RWPE1 (cell line): ENCODE measurements at places on chromosomes 7 and 10.
A peak's percentile ranks its signal among the peaks of the same experiment; 100 is the strongest.

DNA sequence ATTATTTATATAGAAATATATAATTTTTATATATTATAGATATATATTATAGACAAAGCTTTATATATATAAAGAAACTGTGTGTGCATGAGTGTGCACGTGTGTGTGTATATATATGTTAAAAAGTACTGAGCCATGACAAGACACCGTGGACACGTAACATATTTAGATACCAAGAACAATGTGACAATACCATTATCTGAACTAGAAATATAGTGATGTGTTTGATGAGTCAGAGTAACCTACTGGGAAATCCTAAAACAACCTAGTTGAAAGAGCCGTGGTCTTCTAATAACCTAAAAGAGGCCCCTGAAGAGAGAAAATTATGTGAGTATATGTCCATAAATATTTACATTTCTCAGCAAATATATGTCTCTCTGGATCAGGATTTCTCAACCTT, 50.7 kb upstream of the ITGB8 start:
- DNase-seq = no peak

DNA sequence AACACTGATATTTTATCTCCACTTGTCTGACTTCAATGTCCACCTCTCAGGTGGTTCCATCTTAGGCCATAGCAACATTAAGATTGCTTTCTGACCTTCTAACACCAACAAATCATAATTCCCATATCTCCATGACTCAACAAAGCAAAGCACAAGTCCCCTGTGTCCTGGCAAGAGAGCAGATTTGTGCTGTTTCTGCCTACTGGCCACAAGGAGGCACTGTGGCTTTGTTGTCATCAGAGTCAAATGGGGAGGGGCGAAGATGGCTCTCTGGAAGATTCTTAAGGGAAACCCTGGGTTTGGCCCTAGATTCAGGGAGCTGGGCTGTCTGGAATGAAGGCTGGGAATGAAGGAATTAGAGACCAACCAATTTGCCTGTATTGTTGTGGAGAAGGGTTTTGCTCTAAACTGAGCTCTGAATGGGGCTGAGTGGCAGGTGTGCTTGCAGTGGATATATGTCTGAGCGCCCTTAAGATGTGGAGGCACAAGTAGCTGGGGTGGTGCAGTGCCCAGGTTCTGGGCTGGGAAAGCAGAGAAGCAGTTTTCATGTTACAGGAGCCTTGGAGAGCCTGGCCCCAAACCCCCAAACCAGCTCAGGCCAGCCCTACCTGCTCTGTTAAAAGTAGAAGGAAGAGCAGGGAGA, 154.8 kb upstream of the PRSS58 start:
- peak; percentile 5 for DNase-seq

DNA sequence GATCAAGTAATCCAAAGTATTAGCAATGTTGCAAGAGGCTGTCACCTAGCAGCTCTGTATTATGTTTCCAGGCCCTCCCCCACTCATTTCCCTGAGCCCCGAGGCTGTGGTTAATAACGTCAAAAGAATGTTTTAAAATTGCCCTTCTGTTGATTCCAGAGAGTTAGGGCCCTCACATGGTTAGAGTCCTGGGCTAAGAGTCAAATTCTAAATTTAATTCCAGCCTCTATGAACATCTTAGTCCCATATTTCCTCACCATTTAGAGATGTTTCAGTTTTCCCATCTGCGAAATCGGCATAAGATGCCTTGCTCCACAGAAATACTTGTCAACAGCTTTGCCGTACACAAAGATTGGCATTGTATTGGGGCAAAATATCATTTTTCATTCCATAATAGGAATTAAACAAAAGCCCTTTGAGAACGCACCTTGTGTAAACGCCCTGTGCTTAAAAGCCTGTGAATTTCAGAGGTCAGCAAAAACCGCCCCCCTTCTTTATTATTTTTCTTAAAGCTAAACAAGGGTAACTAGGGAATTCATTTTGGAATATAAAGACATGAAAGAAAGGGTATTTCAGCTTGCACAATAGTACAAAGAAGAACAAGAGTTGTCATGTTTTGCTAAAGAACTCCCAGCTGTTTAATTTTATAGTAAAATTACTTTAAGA, 135.8 kb downstream of the ARID5B start:
- peak; percentile 50 for DNase-seq

- no peak for DNase-seq
These were observed 96.2 kb downstream of the LHPP start for GRCh38 chr10:124557648-124558338.

- peak; percentile 31 for DNase-seq
These were observed 48.3 kb downstream of the ZNF783 start for GRCh38 chr7:149310113-149310836.

DNA sequence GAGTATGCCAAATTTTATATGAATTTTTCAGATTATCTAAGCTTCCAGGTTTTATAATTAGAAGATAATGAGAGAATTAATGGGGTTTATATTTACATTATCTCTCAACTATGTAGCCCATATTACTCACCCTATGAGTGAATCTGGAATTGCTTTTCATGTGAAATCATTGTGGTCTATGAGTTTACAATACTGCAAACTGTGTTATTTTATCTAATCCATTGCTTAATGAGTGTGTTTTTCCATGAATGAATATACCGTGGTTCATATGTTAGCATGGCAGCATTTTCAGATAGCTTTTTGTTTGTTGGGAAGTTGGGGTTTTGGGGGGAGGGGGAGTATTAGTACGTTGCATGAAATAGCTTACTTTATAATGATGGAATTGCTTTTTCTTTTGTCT, 44.5 kb downstream of the FGFBP3 start:
- no peak for DNase-seq

- no peak for DNase-seq
These were observed 104.3 kb downstream of the TCERG1L start for GRCh38 chr10:131207176-131207575.

DNA sequence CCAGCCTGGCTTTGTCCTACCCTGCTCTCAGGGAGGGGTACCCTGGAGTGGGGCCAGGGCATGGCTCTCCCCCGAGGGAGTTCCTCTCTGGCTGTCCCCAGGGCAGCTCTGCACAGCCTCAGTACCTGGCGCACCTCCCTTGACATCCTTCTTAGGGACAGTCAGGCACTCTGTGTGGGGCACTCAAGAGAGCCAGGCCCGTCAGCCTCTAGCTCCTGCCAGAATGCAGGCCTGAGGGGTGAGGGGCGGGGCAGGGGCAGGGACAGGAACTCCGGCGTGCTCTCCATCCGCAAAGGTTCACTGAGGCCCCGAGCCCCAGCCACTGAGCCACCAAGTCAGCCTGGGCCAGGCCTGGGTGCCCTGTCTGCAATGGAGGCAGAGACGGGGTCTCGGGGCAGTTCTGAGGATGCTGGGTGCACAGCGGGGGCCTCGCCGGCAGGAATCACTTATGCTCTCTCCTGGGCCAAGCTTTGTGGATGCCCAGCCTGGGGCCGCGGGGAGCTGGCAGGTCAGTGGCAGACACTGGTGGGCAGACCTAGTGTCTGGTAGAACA, 10.1 kb downstream of the LIMK1 start:
- DNase-seq = no peak

- DNase-seq = peak; percentile 32
These were observed 717 bp downstream of the ADCY1 start for GRCh38 chr7:45574669-45575500.

DNA sequence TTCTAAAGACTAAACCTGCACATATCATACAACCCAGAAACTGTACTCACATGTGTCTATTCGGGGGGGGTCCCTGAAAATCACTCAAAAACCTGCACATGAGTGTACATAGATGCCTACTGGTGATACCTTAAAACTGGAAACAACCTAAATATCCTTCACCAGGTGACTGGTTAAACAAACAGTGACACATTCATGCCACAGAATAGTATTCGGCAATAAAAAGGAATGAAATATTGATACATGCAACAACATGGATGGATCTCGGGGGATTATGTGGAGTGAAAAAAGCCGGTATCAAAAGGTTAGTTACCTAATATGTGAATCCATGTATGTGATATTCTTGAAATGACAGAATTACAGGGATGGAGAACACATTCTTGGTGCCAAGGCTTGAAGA, 32.1 kb upstream of the EGFR start:
- no peak for DNase-seq

DNA sequence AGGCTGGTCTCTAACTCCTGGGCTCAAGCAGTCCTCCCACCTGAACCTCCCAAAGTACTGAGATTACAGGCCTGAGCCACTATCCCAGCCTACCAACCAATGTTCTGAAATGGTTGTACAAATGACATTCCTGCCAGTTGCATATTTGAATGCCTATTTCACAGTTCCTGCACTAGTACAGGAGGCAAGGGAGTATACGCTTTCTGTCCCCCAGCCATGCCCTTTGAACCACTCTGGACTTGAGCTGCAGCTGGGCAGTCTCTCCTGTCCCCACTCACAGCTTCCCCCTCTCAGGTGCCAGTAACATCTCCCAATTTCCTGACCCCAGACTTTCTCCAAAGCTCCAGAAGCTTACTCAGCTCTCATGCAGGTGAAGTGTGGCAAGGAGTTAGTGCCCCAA, 58.9 kb downstream of the SPOCK2 start:
- no peak for DNase-seq

DNA sequence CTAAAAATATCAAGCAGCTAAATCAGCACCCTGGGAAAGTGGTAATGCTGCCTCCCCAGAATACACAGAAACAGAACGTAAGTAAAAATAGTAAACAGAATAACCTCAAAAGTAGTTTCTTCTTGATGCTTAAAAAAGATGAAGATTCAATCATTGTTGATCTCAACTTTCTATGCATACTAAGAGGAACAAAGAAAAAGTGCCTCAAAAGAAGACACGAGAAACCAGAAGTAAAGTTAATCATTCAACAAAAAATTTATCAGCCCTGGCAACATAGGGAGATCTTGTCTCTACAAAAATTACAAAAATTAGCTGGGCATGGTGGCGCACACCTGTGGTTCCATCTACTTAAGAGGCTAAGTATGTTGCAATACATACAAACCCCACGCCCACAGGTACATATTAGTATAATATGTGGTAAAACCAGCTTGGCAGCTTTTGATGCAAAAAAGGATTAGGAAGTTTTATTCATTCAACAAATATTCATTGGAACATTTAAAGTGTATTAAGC, 153.7 kb downstream of the NRBF2 start:
- DNase-seq = no peak

DNA sequence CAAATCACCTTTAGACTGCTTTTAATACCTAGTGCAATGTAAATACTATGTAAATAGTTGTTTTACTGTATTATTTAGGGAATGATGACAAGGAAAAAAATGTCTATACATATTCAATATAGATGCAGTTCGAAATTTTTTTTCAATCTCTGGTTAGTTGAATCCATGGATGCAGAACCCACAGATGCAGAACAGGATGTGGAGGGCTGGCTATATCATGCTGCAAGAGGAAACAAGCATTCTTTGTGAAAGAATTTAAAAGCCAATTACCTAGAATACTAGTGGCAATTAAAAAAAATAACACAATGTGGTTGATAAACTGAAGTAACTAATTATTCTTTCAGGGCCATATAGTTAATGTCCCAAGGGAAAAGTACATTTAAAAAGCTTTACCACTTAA, 170.4 kb downstream of the ZNF438 start:
- DNase-seq = no peak

GRCh38 chr7:47666164-47666862, 84.4 kb upstream of the TNS3 start:
- no peak for DNase-seq

GRCh38 chr10:48556713-48557112, 48.2 kb downstream of the ARHGAP22 start:
- no peak for DNase-seq

DNA sequence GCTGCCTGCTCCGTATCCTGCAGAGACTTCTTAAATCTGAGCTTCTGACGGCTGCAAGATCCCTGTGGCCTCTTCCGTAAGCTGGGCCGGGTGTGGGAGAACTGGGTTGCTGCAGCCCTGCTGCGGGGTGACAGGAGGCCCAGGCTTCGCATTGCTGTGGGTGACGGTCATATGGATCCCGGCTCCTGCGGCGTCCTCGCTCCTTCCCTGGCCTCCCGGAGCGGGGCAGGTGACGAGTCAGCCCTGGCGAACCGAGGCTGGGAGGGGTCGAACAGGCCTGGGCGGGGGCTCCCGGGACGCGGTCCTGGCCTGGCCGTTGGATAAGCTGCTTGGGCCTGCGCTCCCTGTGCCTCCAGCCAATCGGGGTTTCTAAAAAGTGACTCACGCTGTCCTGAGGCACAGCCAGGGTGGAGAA, 7.8 kb upstream of the UBE2D1 start:
- DNase-seq = no peak

GRCh38 chr7:32458025-32458424, 32.2 kb downstream of the LSM5 start:
- no peak for DNase-seq

- DNase-seq = no peak
These were observed 161.4 kb downstream of the PLXNA4 start for GRCh38 chr7:132414857-132415256.

- DNase-seq = peak; percentile 34
These were observed 254.7 kb downstream of the KLF6 start for GRCh38 chr10:3530346-3530745.

DNA sequence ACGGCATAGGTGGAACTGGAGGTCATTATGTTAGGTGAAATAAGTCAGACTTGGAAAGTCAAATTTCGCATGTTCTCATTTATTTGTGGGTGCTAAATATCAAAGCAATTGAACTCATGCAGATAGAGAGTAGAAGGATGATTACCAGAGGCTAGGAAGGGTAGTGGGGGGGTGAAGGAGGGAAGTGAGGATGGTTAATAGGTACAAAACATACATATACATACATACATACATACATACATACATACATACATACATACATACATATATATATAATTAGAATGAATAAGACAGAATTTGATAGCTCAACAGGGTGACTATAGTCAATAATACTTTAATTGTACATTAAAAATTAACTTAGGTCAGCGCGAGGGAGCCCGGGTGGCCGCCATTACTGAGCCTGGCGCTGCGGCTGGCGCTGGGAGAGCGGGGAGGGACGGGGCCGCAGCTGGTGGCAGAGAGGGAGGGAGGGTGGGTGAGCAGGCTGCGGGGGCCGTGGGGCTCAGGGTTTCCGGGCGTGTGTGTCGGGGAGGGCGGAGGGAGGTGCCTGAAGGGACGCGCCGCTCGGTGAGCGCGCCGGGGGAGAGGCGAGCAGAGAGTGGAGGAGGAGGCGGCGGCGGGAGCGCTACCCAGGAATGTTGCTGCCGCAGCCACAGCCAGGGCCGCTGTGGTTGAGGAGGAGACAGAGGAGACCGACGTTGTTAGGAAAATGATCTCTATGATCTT, 85.8 kb upstream of the EGFR start:
- DNase-seq = peak; percentile 79

DNA sequence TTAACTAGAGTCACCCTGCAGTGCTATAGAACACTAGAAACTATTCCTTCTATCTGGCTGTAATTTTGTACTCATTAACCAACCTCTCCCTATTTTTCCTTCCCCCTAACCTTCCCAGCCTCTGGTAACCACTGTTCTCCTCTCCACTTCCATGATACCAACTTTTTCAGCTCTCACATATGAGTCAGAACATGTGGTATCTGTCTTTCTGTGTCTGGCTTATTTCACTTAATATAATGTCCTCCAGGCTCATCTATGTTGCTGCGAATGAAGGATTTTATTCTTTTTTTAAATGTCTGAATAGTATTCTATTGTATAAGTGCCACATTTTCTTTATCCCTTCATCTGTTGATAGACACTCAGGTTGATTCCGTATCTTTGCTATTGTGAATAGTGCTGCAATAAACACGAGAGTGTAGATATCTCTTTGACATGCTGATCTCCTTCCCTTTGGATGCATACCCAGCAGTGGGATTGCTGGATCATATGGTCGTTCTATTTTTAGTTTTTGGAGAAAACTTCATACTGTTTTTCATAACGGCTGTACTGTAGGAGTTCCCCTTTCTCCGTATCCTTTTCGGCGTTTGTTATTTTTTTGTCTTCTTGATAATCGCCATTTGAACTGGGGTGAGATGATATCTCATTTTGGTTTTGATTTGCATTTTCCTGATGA, 101.4 kb downstream of the FAM107B start:
- DNase-seq = no peak
